ENCODE measurements at places on chromosomes 2 and 18. TPM values are rescaled to one million over a fixed set of nuclear protein-coding genes. Genes with fewer than 3 reads are reported as not detected.

The LCT gene
- 0.14 TPM for total RNA-seq

The REG1A gene
- 0.95 TPM for total RNA-seq

The ADAM23 gene
- 4.2 TPM for total RNA-seq

The NMUR1 gene
- not detected for total RNA-seq

The CPS1 gene
- total RNA-seq = 30.4 TPM

The MSTN gene
- total RNA-seq = not detected

The EMILIN2 gene
- 3.8 TPM for total RNA-seq

The CHRND gene
- not detected for total RNA-seq

The HOXD13 gene
- 3.1 TPM for total RNA-seq

The MALL gene
- total RNA-seq = 0.10 TPM

The MRO gene
- 1.2 TPM for total RNA-seq

DNA sequence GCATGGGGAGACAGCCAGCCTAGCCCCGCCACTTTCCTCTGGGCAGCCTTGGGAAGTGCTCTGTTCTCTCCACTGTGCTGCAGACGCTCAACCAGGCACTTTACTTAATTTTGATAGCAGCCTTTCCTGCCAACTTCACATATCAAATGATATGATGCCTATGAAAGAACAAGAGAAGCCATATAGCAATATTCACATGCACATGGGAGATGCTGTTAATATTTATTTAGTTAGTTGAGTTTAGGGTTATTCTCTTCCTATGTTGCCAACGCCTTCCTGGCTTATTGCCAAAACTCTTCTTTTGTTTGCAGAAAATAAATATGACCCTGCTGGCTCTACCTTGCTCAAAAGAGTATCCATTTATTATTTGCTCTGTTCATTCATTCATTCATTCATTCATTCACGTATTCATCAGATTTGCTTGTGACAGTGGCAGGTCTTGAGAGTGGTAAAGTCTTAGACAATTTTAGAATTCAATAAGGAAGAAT lies 99.3 kb downstream of the GATA6 start:
- no peak for DNase-seq

DNA sequence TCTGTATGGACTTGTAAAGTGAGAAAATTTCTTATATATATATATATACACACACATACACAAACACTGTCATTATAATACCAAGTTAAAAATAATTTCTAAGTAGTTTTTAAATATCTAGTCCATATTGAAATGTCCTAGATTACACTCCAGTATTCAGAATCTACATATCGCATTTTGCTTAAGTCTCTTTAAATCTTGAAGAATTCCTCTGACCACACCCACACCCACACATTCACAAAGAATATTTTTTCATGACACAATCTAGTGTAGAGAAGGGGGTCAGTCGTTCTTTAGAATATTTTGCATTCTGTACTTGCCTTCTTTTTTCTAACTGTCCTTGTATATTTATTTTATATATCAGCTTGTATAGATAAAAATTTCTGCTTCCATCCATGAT lies 509.7 kb downstream of the CCDC85A start:
- no peak for DNase-seq

DNA sequence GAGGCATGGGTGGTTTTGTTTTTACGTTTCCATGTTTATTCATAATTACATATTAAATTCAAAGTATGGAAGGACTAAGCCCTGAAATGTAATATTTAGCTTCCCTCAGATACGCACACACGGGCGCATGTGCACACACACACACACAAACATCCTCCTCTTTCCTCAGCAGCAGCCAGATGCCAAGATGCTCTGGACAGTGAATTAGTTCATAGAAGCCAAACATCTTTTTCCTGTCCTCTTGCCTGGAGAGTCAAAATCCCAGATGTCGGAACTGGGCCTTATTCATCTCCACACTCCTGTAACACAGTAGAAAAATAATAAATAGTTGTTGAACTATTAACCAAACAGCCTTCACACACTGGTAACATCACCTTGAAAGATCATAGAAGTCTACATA lies 273.1 kb downstream of the SP3 start:
- no peak for DNase-seq

DNA sequence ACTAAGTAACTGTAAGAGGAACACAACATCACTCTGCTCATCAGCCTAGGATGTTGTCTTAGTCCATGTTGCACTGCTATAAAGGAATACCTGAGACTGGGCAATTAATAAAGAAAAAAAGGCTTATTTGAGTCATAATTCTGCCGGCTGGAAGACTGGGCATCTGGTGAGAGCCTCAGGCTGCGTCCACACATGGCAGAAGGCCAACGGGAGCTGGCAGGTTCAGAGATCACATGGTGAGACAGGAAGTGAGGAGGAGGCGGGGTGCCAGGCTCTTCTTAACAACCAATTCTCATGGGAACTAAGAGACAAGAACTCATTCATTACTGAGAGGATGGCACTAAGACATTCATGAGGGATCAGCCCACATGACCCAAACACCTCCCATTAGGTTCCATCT lies 46.8 kb downstream of the EPG5 start:
- peak; percentile 78 for DNase-seq

DNA sequence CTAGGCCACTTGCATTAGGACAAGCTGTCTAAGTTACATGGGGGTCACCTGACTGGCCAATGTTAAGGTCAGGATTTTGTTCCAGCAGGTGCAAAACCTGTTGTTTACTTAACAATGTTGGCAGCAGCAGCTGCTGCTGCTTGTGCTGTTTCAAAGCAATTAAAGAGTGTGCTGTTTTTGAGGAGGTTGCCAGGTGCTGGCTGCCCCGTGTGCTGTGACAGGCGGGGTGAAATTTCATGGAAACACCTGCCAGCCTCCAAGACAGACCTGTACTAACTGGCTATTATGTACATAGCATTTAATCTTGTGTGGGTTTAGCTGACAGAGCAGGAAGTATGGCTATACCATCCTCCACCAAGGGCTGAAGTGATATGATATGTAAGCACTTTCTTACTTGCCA lies 224.9 kb downstream of the ASXL3 start:
- no peak for DNase-seq

- DNase-seq = peak; percentile 19
These were observed 10.8 kb downstream of the EMILIN2 start for GRCh38 chr18:2857491-2858131.

DNA sequence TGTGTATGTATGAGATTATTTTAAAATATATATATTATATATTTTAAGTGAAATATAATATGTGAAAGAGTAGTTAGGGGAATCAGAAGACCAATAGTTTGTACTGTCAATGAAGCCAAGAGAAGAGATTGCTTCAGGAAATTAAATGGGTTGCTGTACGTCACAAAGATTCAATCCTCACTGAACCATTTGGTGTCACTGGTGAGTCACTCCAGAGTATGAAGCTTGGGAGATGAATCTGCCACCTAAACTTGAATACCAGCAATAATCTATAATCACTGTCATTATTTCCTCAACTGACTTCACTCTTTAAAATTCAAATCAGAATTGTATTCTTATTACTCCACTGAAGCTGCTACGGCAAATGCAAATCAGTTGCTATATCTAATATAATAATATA lies 41.9 kb upstream of the SCN9A start:
- peak; percentile 58 for DNase-seq

DNA sequence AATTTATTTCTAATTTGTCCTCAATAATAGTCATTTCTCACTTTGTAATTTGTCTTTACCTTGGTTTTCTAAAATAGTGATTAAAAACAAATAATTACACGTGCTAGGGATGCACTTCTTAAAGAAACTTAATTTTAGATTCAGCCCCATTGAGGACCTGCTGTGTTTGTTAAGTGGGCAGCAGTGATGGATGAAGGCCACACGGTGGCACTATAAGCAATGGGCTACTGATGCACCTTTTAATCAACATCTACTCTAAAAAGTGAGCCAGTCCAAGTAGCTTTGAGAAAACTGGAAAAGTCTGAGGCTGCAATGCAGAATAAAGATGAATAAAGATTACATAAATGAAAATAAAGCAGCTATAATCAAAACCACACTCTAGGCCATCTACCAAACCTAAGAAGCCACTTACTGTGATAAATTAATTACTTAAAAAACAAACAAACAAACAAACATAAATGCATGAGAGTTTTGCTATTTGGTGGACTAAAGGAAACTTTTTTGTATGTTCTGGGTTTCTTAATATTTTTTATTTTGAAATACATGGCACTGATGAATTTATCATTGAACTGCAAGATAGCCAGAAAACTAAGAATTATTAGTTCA lies 89.3 kb downstream of the PDE11A start:
- peak; percentile 51 for DNase-seq

- no peak for DNase-seq
These were observed 429.5 kb downstream of the CCDC85A start for GRCh38 chr2:56613254-56613653.

- no peak for DNase-seq
These were observed 448.6 kb downstream of the BCL11A start for GRCh38 chr2:60104514-60105505.

- DNase-seq = no peak
These were observed 14.0 kb downstream of the KIF1A start for GRCh38 chr2:240806006-240806405.

- no peak for DNase-seq
These were observed 198.2 kb downstream of the SRBD1 start for GRCh38 chr2:45412754-45413379.

- no peak for DNase-seq
These were observed 88.6 kb downstream of the ZBTB7C start for GRCh38 chr18:48320639-48320945.

DNA sequence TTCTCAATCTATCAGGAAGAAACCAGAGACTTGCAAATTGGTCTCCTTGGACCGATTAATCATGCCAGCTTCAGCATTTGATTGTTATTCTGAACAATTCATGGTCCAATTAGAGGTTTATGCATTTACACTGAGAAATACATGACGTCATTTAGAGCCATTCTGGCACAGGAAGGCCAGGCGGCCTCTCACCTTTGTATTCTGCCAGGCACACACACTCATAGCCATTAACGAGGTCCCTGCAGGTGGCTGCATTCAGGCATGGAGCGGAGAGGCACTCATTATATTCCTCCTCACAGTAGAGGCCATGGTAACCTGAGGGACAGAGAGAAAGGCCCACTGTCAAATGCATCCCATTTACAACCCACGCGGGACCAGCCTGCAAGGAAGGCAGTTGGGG lies 146.8 kb upstream of the PID1 start:
- no peak for DNase-seq

DNA sequence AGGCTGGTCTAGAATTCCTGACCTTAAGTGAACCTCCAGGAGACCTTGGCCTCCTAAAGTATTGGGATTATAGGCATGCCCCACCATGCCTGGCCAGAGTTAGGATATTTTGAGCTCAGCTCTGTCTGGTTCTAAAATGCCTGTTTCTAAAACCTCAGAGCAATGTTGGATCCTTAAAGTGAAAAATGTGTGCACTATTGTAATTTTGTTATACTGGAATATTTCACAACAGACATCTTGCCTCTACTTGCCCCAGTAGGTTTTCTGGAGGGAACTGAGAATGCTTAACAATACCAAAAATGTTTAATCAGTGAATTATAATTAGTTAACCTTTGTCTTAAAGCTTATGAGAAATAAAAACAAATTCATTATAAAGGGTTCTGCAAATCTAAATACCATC lies 144.6 kb upstream of the CCDC195 start:
- no peak for DNase-seq

DNA sequence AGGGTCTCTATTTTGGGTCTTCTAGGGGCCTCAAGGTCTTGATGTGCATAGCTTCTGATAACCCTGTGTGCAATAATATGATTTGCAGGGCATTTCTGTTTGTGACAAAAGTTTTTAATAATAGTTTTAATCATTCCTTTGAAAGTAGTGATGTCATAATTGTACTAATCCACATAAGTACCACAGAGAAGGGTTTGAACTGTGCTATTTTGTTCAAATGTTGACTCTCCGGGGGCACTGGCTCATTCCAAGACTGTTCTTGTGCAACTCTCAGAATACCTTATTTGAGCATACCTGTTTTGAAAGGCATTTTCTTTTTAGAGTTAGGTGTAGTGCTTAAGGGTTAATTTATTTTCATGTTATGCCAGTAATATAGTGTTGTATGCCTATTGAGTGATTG lies 41.6 kb downstream of the PLEKHB2 start:
- no peak for DNase-seq

DNA sequence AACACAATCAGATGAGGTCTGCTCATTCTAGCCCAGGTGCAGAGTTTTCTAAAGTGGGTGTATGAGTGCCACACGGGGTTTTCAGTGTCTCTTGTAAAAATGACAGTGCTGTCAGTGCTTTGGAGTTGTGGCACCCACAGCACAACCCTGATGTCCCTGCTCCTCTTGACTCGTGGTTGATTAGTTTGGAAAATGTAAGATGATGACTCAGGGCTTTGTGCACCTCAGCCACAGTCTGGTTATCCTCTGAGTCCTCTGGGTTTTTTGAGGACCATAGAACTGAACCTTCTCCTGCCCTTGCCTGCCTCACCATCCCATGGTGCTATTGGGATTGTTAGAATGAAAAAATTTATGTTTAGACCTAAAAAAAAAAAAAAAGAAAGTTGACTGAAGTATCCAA lies 105.6 kb downstream of the MYO1B start:
- peak; percentile 12 for DNase-seq

GRCh38 chr2:84077496-84077895 lies 381.6 kb downstream of the SUCLG1 start:
- no peak for DNase-seq

GRCh38 chr2:182767578-182767977 lies 51.5 kb downstream of the DNAJC10 start:
- DNase-seq = peak; percentile 36

- no peak for DNase-seq
These were observed 3.0 kb downstream of the LYPD6B start for GRCh38 chr2:149041482-149041881.

- no peak for DNase-seq
These were observed 21.1 kb upstream of the MALT1 start for GRCh38 chr18:58649966-58650816.

DNA sequence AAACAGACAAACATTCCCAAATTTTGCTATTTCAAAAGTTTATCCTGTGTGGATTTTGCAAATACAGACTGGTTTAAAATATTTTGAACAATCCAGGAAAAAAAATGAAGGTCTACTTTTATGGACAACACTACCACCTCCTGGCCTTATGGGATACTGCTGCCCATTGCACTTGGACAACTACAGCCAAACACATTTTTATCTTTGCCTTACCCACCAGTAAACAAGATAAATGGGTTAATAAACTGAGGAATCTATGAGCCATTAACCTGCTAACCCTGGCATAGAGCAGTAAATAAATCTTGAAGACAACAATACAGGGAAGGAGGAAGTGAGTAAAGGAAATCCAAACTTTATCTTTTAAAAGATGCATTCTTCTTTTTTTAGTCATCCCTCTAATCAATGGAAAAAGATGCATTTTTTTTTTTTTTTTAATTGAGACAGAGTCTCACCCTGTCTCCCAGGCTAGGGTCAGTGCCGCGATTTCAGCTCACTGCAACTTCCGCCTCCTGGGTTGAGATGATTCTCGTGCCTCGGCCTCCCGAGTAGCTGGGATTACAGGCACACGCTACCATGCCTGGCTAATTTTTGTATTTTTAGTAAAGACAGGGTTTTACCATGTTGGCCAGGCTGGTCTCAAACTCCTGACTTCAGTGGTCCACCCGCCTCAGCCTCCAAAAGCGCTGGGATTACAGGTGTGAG lies 2.1 kb upstream of the SPIRE1 start:
- peak; percentile 54 for DNase-seq

GRCh38 chr2:113848758-113849415 lies 41.0 kb upstream of the ACTR3 start:
- no peak for DNase-seq

GRCh38 chr2:74653589-74653984 lies 460 bp upstream of the SEMA4F start:
- DNase-seq = no peak

GRCh38 chr2:172726172-172726735 lies 9.4 kb upstream of the RAPGEF4 start:
- peak; percentile 27 for DNase-seq

- no peak for DNase-seq
These were observed 14.9 kb upstream of the LYPD6 start for GRCh38 chr2:149315461-149315860.

GRCh38 chr2:3470856-3471737 lies 48.2 kb downstream of the ADI1 start:
- DNase-seq = no peak

All from H4 (cell line).